Left hindlimb (tissue), 1 donor: ENCODE measurements at places on chromosomes 6 and 20.

- no peak for DNase-seq
Observed at GRCh38 chr6:142947714-142948480, 2.9 kb upstream of the HIVEP2 start.

DNA sequence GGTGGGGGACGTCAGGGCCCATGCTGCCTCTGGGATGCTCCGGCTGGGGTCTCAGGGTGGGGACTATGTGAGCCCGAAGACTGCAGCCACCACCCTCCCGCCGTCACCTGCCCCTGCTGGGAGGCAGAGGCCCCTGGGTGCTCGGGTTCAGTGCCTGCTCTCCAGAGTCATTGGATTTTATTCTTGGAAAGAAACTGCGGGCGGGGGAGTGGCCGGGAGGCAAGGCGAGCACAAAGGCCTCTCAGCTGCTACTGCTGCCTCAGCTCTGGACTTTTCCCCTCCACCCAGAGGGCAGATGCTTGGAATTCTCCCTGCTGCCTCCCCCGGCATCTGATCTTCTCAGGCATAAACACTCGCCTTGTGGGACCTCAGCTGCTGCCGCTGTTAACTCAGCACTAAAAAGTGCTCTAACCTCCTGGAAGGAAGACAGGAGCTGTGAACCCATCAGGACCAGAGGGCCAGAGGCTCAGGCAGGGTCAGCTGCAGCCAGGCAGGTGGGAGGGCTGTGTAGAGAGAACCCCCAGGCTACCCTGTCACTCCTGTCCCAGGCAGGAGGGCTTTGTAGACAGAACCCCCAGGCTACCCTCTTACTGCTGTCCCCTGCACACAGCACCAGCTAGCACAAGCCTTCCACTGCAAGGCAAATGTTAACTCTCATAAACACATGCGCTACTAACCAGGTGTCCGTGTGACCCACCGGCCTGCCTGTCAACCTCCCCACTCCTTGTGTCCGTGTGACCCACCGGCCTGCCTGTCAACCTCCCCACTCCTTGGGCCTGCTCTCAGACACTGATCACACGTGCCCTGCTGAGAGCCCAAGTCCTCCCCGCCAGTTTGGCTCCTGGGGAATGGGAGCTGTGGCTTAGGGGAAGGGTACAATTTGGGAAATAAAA lies 9.4 kb upstream of the FRMD1 start:
- peak; percentile 76 for DNase-seq

DNA sequence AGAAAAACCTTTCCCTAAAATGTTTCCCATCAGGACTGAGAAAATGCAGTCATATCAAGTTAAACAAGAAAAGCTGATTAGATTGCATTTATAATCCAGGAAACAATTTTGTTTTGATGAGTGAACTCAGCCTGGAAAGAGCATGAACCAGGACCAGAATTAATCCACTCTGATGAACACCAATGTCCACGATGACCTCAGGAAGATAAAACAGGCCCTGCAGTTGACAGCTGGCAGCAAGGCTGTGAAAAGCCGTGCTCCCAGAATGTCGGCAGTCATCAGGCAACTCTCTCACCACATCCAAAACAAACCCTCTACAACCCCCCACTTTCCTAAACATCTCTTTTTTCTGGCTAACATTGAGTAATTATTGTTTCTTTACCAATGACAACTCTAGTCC lies 74.0 kb upstream of the PROKR2 start:
- DNase-seq, result no peak

DNA sequence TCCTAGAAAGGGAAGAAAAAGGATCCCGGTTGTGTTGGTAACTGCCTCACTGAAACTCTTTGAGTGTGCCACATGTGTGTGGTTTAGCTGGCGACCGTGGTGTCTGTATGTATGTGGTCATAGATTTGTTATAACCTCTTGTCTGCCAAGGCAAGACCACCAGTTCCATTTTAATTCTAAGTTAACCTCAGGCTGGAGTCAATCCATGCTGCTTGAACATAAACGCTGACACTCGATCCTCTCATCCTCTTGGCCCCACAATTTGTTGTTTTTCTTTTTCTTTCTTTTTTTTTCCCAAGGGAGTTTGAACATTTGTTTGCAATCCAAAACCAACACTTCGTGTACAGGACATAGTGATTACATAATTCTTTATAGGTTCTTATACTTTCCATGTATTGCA lies 318.9 kb upstream of the JAG1 start:
- DNase-seq, result peak; percentile 74

- DNase-seq, result no peak
Observed at GRCh38 chr20:59588236-59588855, 16.0 kb upstream of the PHACTR3 start.

DNA sequence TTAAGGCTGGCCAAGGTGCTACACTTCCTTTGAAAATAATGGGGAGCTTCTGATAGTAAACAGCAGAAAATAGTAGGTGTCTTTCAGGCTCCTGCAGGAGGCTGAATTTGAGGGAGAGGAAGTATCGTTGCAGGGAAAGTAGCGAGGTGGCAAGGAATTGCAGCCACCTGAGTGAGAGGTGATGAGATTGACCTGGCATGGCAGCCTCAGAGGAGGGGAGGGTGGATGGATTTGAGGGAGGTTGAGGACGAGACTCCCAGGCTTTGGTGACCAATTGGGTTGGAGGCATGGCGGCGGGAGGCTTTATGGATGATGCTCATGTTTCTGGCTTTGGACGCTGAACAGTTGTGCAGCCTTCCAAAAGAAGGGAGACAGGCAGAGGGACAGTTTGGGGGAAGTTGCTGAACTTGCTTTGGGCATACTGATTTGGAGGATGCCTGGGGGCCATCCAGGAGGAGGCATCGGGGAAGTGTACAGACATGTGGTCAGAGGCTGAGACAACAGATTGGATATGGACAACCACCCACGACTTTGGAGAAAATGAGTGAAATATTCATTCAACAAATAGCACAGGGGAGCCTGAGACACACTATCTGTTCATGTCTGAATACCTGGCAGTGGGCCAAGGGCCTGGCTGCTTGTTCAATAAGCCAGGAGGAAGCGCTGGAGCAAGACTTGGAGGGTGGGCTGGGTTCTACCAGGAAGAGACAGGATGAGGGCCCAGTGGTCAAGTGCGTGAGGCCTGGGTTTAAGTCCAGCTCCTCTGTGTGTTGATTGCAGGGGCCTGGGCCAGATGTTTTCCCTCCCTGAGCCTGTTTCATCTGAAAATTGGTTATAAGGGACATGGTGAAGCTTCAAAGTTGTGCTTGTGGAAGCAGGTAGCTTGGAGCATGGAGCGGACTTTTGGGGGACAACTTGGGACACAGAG lies 113.2 kb downstream of the CEBPB start:
- DNase-seq, result peak; percentile 72

GRCh38 chr6:23532227-23532626 lies 593.8 kb upstream of the NRSN1 start:
- no peak for DNase-seq

DNA sequence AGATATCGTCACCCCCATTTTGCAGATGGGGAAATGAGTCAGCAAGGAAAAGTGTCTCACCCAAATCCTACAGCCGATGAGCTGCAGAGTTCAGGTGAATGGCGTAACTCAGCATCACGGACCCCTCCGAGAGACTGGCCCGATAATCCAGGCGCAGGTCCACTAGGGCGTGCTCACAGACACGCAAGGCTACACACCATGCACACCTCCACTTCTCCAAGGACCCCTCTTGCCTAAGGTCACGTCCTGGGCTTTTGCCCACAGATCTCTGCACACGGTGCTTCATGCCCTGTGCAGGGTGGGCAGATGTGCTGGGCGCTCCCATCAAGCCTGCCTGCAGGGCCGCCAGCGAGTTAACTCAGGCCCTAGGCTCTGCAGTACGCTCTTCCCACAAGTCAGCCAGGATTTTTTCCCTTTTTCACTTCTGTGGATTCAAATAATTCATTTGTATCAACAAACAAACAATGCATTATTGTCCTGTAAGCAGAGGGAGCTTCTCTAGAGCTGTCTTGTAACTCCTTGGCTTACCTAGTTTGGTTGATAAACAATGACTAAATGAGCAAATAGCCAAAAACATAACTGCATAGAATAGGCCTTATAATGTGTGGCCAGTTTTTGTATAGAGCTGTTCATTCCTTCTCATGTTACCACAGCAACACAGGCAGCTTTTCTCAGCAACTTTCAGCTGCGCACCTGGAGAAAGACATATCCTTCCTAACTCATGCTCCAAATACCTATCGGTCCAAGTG lies 139.1 kb downstream of the AGPAT4 start:
- no peak for DNase-seq

- no peak for DNase-seq
Observed at GRCh38 chr6:104527311-104527710, 332.4 kb downstream of the HACE1 start.

GRCh38 chr6:13014504-13015378 lies 298.2 kb downstream of the PHACTR1 start:
- DNase-seq, result peak; percentile 45
